ENCODE measurements at places on chromosomes 16 and 17.

- no peak for DNase-seq
Measured at GRCh38 chr17:71011391-71011790, 842.1 kb downstream of the KCNJ2 start.

DNA sequence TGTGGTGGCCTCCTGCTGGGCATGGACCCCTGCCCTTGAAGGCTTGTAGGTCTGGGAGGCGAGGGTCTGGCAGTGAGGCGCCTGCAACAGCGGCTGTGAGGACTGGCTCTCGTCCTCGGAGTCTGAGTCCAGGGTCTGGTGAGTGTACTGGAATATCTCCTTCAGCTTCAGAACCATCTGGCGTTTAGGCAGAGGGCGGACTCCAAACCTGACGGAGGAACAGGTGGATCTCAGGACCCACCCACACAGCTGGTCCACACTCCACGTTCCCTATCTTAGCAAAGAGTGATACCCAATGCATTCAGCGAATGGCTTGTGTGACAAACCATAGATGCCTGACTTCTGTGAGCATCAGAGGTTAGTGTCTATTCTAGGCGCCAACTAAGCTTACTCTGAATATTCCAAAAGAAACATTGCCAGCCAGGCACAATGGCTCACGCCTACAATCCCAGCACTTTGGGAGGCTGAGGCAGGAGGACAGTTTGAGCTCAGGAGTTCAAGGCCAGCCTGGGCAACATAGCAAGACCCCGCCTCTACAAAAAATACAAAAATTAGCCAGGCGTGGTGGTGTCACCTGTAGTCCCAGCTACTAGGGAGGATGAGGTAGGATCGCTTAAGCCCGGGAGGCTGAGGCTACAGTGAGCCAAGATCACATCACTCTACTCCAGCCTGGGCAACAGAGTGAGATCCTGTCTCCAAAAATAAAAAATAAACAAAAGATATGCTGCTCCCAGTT is 6.3 kb upstream of the NLRC3 start:
- DNase-seq = no peak

GRCh38 chr16:11449716-11450115 is 104.5 kb downstream of the RMI2 start:
- DNase-seq = no peak

GRCh38 chr16:68445458-68445857 is 2.9 kb downstream of the SMPD3 start:
- peak; percentile 69 for DNase-seq

DNA sequence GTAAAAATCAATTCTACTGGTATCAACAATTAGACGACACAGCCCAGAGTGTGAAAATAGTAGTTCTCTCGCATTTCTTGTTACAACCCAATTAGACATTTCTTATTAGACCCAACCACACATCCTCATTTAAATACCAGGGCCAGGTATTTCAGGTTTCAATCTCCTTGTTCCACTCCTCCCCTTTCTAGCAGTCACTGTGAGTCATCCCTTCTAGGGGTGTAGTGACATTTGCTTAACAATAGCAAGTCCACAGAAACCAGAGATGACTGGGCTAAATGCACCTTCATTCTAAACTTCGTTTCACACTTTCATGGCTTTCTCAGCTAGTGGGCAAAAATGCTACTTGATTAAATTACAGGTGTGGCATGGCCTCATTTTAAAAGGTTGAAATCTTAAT is 116.9 kb upstream of the CACNG3 start:
- no peak for DNase-seq

- no peak for DNase-seq
Measured at GRCh38 chr17:17506181-17506741, 10.1 kb upstream of the RASD1 start.

DNA sequence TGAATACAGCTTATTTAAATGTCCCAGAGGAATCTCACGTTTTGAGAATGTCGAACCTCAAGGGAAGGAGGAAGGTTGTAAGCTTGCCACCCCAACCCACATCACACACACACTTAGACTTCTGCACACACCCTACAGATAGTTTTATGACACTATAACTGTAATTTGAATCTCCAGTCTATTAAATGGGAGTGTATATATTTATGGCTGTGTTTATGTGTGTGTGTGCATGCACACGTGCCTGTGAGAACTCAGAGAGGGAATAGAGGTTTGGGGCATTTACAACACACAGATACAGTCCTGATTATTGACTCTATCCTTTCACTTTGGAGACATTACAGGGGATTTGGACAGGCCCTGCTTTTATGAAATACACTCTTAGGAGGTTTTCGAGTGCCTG is 171.5 kb upstream of the MAF start:
- no peak for DNase-seq

- no peak for DNase-seq
Measured at GRCh38 chr17:80671039-80671824, 126.6 kb downstream of the RPTOR start.

DNA sequence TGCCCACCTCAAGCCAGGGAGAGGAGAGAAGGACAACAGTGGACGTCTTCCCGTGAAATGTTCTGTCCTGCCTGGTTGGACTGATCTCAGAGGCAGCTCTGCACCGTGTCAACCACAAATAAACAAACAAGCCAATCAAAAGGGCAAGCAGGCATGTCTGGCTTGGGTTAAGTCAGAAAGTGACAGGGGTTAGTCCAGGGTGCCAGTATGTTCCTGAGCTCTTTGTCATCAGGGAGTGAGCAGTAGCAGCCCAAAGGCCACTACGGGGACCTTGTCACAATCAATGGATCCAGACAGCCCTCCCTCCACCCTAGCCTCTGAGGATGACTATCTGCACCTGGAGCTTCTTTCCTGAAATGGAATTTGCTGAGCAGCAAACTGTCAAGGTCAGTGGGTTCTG is 35.0 kb downstream of the CNGB1 start:
- DNase-seq = no peak

GRCh38 chr16:48574140-48574539 is 35.8 kb downstream of the N4BP1 start:
- no peak for DNase-seq

DNA sequence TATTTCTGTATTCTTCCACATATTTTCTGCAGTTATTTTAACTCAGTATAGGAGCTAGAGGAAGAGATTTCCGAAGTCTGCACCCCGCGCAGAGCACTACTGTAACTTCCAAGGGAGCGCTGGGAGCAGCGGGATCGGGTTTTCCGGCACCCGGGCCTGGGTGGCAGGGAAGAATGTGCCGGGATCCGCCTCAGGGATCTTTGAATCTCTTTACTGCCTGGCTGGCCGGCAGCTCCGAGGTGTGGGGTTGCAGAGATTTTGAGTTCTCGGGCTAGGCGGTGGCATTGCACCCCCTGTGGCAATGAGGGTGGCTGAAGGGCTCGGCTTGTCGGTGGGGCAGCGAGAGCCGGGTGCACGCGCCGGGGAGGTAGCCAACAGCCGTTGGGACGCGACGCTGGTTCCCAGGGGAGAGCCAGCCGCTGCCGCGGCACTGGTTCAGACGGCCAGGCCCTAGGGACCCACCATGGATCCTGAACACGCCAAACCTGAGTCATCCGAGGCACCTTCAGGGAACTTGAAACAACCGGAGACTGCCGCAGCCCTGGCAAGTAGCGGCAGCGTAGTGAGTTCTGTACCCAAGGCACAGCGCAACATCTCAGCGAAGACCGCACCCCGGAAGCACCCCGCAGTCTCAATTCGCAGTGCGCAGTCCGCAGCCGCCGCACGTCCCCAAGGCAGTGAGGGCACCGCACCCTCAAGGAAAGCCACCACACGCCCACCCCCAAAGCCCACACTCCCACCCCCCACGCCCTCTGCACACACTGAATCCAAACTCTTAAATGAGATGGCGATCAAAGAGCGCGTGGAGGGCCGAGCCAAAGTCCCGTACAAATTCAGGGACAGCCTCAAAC is at the start of gene CMTM1:
Gene CMTM1, plus strand, starts transcription at position 389 of the 851 bp plus-strand sequence. Its CDS starts 75 bp downstream, at position 464.
- no peak for DNase-seq

- DNase-seq = peak; percentile 42
Measured at GRCh38 chr17:52790359-52790955, 631.9 kb upstream of the CA10 start.

- DNase-seq = no peak
Measured at GRCh38 chr16:50861451-50861850, 119.6 kb downstream of the CYLD start.

- DNase-seq = no peak
Measured at GRCh38 chr16:24986512-24987303, 28.5 kb downstream of the ARHGAP17 start.

DNA sequence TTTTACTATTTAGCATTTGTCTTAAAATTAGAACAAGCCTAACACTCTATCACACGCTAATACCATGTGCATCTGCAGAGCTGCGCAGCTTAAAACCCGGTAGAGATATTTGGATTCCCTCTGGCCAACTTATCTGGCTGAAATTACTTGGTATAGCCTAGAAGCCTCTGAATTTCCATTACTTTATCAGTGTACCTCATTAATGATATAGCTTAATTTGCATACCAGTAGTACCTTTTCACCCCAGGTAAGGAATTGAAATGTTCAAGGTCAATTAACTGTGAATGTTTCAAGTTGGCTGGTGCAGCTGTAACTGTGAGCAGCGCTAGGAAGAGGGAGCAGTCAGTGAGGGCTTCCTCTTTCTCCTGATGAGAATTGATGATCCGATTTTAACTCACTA is 74.2 kb downstream of the CNTNAP4 start:
- DNase-seq = no peak

DNA sequence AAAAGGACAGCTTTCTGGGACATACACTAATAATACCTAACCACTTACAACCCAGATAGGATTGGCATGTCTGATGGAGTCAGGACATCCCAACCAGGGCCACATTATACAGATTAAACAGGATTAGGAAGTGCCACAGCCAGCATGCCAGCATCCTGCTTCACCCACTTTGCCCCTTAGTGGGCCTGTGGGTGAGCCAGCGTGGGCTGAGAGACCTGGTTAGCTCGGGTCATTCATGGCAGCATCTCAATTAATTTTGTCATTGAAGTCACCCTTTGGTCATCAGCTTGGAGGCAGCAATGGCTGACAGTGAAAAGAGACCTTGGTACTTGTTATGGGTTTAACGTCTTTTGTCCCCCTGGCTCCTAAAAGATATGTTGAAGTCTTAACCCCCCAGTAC is 29.9 kb upstream of the SLC6A2 start:
- DNase-seq = no peak

GRCh38 chr17:79627184-79627765 is 16.4 kb upstream of the RBFOX3 start:
- peak; percentile 7 for DNase-seq

DNA sequence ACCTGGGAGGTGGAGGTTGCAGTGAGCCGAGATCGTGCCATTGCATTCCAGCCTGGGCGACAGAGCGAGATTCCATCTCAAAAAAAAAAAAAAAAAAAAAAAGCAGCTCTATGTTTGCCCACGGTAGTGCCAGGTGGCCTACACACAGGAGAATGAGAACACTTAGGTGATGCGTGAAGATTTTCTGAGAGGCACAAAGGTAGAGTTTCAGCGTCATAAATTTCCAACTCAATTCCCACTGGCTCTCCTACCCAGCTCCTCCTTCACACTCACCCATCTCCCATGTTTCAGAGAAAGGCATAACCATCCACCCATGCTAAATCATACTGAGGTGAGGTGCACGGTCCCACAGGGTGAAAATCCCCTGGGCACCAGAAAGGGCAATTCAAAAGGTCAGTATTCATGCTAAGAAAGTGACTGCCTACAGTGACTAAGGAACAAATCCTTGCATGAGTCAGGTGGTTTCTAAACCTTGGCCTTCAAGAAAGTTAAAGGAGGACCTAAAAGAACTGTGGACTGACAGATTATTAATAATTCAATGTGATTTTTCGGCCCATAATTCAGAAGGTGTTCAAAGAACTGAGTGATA is 4.8 kb downstream of the DCAKD start:
- DNase-seq = no peak

DNA sequence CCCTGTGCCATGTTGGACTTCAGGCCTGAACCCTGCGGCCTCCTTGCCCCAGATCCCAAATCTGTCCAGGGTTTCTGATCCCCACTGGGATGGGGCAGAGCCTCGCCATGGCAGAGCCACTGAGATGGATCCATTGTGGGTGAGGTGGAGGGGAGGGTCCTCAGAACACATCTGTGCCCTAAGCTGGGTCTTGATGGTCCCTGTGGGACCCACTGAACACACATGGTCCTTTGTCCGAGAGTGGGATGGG is 38.0 kb upstream of the KSR1 start:
- no peak for DNase-seq

DNA sequence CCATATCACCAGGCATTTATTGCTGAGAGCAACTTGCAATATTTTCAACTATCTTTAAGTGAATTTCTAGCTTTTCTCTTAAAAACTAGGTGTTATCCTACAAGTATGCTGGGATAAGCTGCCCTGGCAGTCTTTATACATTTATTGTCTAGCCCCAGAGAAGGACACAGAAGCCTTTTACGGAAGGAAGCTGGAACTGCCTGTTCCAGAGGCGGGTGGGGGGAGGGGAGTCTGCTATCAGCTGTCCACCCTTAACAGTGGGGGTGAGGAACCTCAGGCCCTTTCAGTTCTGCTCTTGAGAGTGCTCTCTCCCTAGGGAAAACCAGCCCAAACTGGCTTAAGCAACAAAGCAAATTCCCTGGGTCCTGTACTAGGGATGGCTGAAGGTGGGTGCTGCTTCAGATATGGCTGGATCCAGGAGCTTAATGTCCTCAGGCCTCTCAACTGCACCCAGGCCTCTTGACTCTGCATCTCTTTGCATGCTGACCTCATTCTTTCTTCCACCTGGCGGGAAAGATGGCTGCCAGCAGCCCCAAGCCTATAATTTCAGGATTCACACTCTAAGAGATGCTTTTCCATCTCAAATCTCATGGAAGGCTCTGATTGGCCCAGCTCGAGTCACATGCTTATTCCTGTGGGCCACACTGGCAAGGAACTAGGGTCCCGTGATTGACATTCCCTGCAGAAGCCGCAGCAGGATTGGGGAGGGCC is 16.6 kb downstream of the NAGPA start:
- DNase-seq = no peak

DNA sequence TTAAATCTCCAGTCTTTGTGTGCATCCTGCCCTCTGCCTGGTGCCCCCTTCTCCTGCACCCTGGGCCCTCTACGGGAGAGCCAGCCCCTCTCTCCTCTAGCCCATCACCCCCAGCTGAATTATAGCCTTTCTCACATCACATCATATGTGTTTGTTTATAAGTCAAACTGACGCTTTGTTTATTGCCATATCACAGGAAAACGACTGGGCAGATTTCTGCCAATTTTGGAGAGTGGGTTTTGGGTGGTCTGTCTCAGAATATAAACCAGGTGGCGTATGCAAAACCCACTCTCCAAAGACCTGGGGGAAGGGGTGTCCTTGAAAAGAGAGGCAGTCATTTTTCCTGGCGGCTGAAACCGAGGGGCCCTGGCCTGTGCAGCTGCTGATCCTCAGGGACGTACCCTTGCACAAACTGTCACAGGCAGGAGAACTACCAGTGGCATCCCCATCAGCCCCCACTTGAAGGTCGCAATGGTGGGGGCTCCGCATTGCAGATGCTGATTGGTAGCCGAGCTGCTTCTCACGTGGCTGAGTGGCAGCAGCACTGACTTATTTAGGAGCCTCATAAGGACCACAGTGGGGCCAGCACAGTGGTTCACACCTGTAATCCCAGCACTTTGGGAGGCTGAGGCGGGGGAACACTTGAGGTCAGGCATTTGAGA is 34.8 kb upstream of the CDC42EP4 start:
- DNase-seq = no peak

GRCh38 chr17:57747221-57748017 is 2.3 kb upstream of the CCDC182 start:
- peak; percentile 74 for DNase-seq

- DNase-seq = no peak
Measured at GRCh38 chr17:60910415-60910814, 232.8 kb downstream of the BCAS3 start.

- no peak for DNase-seq
Measured at GRCh38 chr17:63956296-63956920, 16.3 kb downstream of the SCN4A start.

- DNase-seq = no peak
Measured at GRCh38 chr17:7572338-7572587, 7.2 kb upstream of the CD68 start.
